ENCODE measurements at places on chromosomes 16 and 17.

GRCh38 chr17:72576289-72576759, 455.5 kb downstream of the SOX9 start:
- no peak for DNase-seq

DNA sequence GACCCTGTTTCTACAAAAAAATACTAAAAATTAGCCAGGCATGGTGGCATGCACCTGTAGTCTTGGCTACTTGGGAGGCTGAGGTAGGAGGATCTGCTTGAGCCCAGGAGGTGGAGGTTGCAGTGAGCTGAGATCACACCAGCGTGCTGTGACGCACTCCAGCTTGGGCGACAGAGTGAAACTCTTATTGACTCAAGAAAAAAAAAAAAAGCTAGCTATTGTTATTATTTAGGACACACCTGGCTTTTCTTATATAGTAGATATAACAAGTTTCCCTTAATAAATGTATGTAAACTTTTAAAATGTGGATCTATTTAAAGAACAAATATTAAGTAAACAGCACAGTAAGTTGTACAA, 1.8 kb downstream of the RABEP2 start:
- no peak for DNase-seq

DNA sequence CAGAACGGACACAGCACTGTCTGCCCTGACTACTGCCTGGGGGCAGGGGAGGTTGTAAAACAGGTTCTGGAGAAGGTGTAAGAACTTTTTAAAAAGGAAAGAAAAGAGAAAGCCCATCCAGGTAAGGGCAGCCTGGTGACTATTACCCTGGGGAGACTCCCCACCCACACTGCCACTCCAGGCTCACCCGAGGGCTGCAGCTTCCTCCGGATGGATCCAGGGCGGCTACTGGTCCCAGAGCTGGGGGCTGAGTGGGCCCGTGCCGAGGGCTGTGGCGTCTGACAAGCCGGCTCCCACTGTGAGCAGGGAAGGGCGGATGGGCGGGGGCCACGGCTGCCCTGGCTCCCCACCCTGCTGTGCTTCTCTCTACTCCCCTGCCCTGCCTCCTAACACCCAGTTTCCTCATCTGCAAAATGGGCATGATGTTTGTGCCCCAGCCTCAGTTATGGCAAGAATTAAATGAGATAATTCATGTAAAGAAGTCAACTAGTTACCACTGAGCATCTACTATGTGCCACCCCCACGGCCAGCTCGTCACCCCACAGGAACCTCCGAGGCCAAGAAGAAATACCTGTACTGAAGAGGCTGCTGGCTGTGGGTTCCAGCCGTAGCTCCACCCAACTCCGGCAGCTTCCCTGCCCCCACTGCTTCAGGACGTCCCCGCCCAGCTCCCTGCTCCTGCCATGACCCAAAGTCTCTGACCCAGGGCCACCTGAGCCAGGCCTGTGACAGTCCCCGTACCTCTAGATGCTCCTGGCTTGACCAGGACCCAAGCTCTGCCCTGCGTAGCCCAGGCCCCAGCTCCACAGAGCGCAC, 24.2 kb downstream of the KATNB1 start:
- DNase-seq = no peak

DNA sequence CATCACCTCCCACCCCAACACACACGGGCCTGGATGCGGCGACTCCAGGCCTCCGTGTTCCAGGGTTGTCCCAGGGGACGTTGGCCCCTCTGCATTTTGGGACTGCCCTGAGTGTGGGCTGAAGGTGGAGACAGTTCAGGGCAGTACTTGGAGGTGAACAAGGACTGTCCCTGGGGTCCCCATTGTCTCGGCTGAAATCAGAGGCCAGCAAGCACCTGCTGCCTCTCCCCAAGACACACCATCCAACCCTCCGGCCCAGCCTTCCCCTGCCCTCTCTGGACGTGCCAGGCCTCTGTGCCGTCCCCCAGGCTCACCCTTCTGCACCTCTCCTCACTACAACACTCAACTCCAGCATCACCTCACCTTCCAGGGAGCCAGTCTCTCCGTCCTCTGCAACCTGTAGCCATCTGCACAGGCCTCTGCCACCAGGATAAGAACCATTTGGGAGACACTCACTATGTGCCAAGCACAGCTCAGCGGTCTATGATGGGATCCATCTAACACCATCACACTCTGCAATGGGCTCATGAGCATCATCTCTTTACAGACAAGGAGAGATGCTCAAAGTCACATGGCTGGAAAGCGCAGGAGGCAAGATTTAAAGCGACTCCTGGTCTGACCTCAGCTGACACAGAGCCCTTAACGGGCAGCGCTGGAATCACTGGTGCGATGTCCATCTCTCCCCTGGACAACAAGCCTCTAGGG, 104.5 kb upstream of the SEC14L1 start:
- no peak for DNase-seq

GRCh38 chr16:10992797-10993196, 48.4 kb downstream of the CLEC16A start:
- no peak for DNase-seq

DNA sequence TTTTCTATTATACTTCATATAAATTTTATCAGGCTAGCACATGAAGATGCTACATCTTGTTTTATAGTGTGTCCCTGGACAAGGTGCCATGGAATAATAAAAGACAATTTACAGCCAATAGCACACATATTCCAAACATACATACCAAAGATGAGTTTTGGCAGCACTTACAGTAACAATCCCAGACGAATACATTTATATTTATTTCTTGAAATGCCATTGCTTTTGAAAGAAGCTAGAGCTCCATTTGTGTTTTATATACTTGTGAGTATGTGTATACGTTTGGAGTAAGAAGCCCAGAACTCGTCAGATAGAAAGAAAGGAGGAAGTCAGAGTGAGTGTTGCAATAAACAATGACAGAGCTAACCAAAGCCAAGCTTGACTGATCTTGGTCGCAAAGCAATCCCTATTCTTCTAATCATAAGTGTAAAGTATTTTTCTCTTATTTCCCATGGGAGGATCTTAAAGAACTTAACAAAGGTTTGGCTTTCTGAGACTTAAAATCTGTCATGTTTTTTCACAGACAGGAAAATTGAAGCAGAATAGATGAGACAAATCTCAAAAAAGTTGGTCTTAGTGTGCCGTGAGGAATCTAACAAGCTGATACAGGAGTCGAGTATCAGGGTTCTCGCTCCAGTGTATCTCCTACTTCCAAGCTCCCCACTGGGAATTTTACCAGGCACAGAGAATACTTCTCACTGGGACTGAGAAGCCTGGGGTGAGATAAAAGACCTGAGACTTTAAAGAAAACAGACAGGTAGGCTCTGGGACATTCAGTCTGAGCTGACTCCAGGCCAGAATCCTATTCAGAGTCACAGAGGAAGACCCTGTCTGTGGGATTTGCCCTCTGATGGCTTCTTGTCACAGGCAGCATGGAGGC, 175.4 kb downstream of the AATF start:
- no peak for DNase-seq
